Activated CD4-positive, alpha-beta T cell treated with anti-CD3 and anti-CD28 coated beads, Interleukin-2, amount 10 ng/mL, durations not matched to agents 24 days and 14 days (primary cell): ENCODE measurements at places on chromosomes 7 and 10. TPM values are rescaled to one million over a fixed set of nuclear protein-coding genes. Genes with fewer than 3 reads are reported as not detected.
A peak's percentile ranks its signal among the peaks of the same experiment; 100 is the strongest.

DNA sequence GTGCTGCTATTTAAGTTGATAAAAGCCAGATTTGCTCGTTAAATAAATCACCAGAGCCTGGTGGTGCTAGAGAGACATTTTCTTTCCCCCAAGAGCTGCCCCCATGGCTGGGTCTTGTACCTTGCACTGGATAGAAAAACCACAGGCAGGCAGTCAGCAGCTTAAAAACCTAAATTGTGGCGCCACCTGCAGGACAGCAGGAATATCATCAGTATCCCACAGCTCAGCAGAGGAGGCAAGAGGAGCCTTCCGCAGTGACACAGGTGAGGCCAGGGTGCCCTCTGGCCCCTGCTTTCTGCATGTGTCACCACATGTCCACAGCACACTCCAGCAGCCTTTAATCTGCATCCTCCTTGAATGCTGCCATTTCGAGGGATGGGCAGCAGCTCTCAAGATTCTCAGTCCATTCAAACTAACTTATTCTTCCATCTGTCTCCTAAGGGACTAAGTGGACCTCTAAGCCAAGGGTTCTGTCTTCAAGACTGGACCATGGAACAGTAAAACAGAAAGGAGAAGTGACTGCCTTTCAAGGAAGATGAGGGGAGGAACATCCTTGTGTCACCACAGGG is 4.5 kb upstream of the PLXNA4 start:
- peaks cover 14% of the 10 kb centered on the region for H3K4me1 ChIP-seq
- no peaks in the 10 kb centered on the region for H3K36me3 ChIP-seq
- H3K27ac ChIP-seq, result no peak overlapping the region
- peak; percentile 92 for DNase-seq
- no peak overlapping the region for H3K4me3 ChIP-seq

DNA sequence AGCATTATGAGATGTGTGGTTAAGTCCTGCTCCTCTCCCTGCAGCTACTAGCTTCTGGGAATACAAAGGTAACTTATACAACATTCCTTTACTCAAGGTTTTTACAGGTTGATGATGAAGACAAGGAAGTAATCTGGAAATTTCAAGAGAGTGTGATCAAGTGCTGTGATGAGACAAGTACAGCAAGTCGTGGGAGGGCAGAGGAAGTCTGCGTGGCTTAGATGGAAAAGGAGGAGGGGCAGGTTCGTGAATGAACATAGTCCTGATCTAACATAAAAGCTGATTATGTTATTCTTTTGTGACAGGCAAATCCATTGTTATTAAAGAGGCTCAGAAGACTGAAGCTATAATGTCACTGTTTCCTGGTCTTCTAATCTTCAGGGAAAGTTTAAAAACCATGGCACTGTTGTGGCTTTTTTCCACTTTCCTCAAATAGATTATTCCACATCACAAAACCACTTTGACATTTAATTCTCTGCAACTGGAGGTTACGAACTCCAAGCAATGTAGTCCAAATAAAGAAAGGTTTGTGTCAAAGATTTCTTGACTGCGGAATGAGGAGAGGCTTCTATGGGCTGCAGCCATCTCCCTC is 84.1 kb downstream of the CPXM2 start:
- H3K27ac ChIP-seq, result no peak overlapping the region
- peaks cover 12% of the 10 kb centered on the region for H3K27me3 ChIP-seq
- no peak for DNase-seq

GRCh38 chr10:126777714-126778113 is 107.2 kb upstream of the C10orf90 start:
- H3K4me3 ChIP-seq, result no peak overlapping the region
- H3K27ac ChIP-seq, result no peak overlapping the region
- DNase-seq, result no peak
- no peaks in the 10 kb centered on the region for H3K36me3 ChIP-seq
- H3K4me1 ChIP-seq, result no peaks in the 10 kb centered on the region

- no peak overlapping the region for H3K4me3 ChIP-seq
- no peaks in the 10 kb centered on the region for H3K27me3 ChIP-seq
These were observed 121.2 kb downstream of the RTKN2 start for GRCh38 chr10:62147425-62147824.

DNA sequence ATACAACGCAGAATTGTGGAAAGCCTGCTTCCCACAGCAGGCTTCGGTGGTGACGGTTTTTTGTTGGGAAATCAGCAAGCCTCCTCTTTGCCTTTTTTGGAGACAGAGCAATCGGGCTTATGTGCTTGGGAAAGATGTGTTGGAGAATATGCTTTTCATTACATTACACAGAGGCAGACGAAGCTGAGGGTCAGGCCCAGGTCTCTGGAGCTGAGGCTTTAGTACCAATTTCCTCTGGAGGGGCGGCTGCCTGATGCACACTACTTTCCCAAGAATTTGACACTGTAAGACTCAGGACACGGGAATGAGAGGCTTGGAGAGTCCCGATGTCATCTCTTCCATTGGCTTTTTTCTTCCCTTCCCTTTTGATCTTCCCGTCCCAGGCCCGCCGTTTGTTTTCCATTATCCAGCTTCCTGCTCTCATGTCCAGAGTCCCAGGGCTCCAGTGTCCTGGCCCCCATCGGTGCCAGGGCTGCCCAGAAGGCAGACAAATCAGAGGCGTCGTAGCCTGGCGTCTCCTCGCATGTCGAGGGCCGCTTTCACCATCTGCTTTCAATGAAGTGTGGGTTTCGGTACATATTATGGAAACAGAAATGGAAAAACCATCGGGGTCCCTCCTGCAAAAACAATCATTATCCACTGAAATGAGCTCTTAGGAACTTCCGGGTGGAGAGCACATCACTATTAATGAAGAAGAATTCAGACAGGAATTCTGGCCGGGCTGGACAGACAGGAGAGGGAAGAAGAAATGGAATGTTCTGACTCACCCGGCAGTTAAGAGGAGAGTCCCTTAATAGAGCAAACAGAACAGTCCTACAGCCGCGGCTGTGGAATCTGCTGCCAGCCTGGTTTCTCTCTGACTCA is 123.0 kb upstream of the JCAD start:
- peaks cover 14% of the 10 kb centered on the region for H3K27me3 ChIP-seq
- no peak overlapping the region for H3K4me3 ChIP-seq
- no peak for DNase-seq

GRCh38 chr7:30344513-30344912 is 60.1 kb downstream of the ZNRF2 start:
- H3K4me1 ChIP-seq, result peaks cover 52% of the 10 kb centered on the region
- DNase-seq, result no peak
- no peaks in the 10 kb centered on the region for H3K27me3 ChIP-seq
- H3K36me3 ChIP-seq, result peaks cover 22% of the 10 kb centered on the region
- H3K4me3 ChIP-seq, result no peak overlapping the region
- H3K27ac ChIP-seq, result no peak overlapping the region

DNA sequence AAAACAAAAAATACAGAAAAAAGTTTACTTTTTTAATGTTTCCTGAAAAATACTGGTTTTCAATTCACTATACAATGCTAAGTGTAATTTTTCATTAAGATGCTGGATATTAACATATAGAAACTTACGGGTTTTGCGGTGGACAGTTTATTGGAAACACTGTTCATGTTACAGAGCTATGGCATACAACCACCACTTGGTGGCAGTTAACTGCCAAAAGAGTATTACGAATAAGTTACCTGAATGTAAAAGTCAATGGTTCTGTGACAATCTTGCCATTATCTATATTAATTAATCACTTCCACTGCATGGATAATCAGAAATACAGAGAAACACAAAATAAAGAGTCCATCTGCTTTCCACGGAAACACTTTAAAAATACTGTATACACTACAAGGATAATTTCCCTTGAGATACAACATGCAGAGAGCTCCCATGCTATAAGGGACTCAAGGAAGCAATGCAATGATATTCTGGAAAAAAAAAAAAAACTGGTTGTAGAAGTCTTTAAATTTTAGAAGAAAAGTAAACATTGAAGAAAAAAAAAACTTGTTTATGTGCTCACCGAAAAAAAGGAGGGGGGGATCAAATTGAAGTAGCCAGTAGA is 97.0 kb downstream of the TPK1 start:
- peaks cover 2% of the 10 kb centered on the region for H3K4me1 ChIP-seq
- no peak overlapping the region for H3K4me3 ChIP-seq
- no peak overlapping the region for H3K27ac ChIP-seq

GRCh38 chr10:56082169-56082568 is 278.9 kb downstream of the ZWINT start:
- no peak for DNase-seq
- H3K27ac ChIP-seq, result no peak overlapping the region
- H3K4me3 ChIP-seq, result no peak overlapping the region
- no peaks in the 10 kb centered on the region for H3K4me1 ChIP-seq
- no peaks in the 10 kb centered on the region for H3K36me3 ChIP-seq

- peak overlapping the region; percentile 75 for H3K4me3 ChIP-seq
- H3K27me3 ChIP-seq, result no peaks in the 10 kb centered on the region
- H3K27ac ChIP-seq, result peak overlapping the region; percentile 95
- DNase-seq, result no peak
These were observed 40.3 kb upstream of the SH2D4B start for GRCh38 chr10:80497187-80498077.

DNA sequence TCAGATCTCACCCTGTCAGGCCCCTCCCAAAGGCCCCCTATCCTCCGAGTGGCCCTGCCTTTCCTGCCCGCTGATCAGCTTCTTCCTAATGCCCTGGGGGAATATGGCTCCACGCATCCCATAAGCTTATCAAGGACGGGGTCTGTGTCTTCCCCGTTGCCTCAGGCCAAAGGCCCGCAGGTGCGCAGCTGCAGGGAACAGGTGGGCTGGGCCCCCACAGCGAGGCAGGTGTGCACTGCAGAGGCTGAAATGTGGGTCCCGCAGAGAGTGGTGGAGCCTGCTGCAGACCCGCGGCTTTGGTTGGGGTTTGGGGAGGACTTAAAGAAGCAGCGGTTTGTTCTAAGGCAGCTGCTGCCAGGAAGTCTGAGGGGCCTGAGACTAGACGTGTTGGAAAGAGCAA is 220.8 kb upstream of the TCERG1L start:
- H3K27me3 ChIP-seq, result no peaks in the 10 kb centered on the region
- no peak overlapping the region for H3K4me3 ChIP-seq
- DNase-seq, result no peak
- no peaks in the 10 kb centered on the region for H3K4me1 ChIP-seq

DNA sequence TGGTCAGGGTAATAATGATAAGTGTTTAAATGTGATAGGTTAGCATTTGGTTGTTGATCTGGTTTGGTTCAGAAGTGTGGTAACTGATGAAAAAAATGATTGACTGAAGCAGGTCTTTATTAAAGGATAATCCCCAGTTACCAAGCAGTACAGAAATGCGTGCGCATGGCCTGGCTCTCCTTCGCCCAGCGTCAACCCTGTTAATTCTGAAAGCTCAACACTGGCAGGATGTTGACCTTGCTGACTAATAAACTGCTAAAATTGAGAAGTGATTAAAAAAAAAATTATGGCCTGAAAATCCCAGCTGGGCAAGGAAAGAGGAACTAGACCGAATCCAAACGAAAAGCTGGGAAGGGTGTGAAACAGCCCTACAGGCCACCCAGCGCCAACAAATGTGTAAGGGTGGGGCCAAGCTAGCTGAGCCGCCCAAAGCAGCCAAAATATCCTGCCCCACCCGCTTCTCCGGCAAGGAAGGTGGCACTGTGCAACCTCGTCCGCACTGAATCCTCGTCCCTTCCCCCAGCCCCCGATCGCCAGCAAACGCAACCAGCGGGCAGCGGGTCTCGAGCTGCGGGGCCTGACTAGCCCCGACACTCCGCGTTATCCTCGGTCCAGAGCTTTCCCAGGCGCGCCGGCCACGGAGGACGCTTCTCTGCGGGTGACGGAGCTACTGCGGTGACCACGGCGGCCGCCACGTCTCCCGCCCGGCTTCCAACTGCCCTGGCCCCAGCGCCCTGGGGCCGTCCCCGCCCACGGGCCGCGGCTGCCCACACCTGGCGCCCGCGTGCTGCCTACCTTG is 561 bp downstream of the SHTN1 start:
- H3K27me3 ChIP-seq, result peaks cover 25% of the 10 kb centered on the region
- no peak overlapping the region for H3K27ac ChIP-seq
- H3K4me3 ChIP-seq, result peak overlapping the region; percentile 75
- H3K4me1 ChIP-seq, result no peaks in the 10 kb centered on the region
- DNase-seq, result peak; percentile 56
- no peaks in the 10 kb centered on the region for H3K36me3 ChIP-seq

DNA sequence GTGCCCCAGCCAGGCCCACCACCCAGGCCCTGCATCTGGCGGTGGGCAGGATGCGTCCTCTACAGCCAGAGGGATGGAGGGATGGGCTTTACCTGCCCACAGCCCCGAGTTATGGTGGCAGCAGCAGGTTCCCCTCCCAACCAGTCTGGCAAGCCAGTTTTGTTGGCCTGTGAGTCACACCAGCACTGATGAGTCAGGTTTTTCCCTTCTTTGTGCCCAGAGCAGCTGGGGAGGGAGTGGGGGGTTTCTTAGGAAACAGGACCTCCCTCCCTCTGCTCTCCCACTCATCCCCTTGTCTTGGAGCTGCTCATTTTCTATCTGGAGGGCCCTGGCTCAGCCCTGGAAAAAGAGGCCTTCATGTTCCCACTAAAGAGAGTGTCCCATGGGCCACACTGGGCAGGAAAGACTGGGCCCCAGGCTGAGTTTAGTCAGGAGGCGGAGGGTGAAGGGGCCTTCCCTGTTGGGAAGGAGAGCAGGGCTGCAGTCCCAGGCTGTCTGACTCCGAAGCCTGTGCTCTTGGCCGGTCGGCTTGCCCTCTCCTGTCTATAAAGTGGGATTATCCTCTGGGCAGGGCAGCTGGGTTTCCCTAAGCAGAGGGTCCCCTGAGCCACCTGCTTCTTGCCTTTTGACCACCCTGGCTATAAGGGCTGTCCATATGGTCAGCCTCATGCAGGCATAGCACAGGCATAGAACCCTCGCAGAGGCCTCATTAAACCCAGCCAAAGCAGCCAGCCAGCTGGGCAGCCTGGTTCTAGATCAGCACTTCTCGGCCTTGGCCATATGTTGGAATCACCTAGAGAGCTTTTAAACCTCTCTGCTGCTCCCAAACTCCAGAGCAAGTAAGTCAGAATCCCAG is 30.2 kb upstream of the ANKRD2 start:
- peak; percentile 62 for DNase-seq
- H3K4me1 ChIP-seq, result peaks cover 23% of the 10 kb centered on the region
- H3K27ac ChIP-seq, result peak overlapping the region; percentile 75
- H3K4me3 ChIP-seq, result peak overlapping the region; percentile 44
- no peaks in the 10 kb centered on the region for H3K36me3 ChIP-seq
- H3K27me3 ChIP-seq, result no peaks in the 10 kb centered on the region

- H3K27me3 ChIP-seq, result no peaks in the 10 kb centered on the region
- no peaks in the 10 kb centered on the region for H3K36me3 ChIP-seq
- no peak overlapping the region for H3K4me3 ChIP-seq
- H3K4me1 ChIP-seq, result no peaks in the 10 kb centered on the region
These were observed 28.1 kb upstream of the TRIL start for GRCh38 chr7:28986028-28986764.

GRCh38 chr7:157035979-157036378 is 25.5 kb upstream of the MNX1 start:
- DNase-seq, result no peak
- no peaks in the 10 kb centered on the region for H3K36me3 ChIP-seq
- H3K27ac ChIP-seq, result no peak overlapping the region
- H3K27me3 ChIP-seq, result peaks cover 6% of the 10 kb centered on the region

- H3K4me1 ChIP-seq, result peaks cover 6% of the 10 kb centered on the region
- no peak overlapping the region for H3K27ac ChIP-seq
- DNase-seq, result no peak
- peaks cover 8% of the 10 kb centered on the region for H3K27me3 ChIP-seq
- H3K36me3 ChIP-seq, result no peaks in the 10 kb centered on the region
These were observed 160.9 kb downstream of the REEP3 start for GRCh38 chr10:63681993-63682697.

GIMAP7 gene
- total RNA-seq, result 40.5 and 45.0 TPM in 2 replicates
